ENCODE measurements at places on chromosomes 1 and 21. TPM values are rescaled to one million over a fixed set of nuclear protein-coding genes. Genes with fewer than 3 reads are reported as not detected.

Gene OR2W3
- total RNA-seq = not detected

Gene AIRE
- total RNA-seq = not detected

Gene LIN28A
- 1.2 TPM for total RNA-seq

Gene PROX1
- 2.3 TPM for total RNA-seq

Gene ADGRL2
- total RNA-seq = 125 TPM

Gene CTH
- total RNA-seq = 6.6 TPM

Gene FCRL6
- 2.9 TPM for total RNA-seq

Gene GPR137B
- 28.0 TPM for total RNA-seq

Gene MAP3K21
- total RNA-seq = 9.0 TPM

Gene NEXN
- total RNA-seq = 41.3 TPM

Gene LDLRAD1
- 6.3 TPM for total RNA-seq

Gene OR2G6
- not detected for total RNA-seq

Gene RGS8
- 0.20 TPM for total RNA-seq

Gene DNAI4
- total RNA-seq = 17.4 TPM

Gene FYB2
- 43.2 TPM for total RNA-seq

Gene ASPM
- total RNA-seq = 1.2 TPM

Gene FNDC5
- not detected for total RNA-seq

Gene OR2T35
- not detected for total RNA-seq

Gene FMO3
- total RNA-seq = 12.6 TPM

Gene IFFO2
- total RNA-seq = 9.4 TPM

Gene ZNF691
- total RNA-seq = 15.3 TPM

Gene LENEP
- not detected for total RNA-seq

Gene TSPAN2
- 1.7 TPM for total RNA-seq

Gene TFF2
- not detected for total RNA-seq

Gene ATP1A4
- not detected for total RNA-seq

Gene NDUFS5
- total RNA-seq = 108 TPM

Gene SYCP1
- not detected for total RNA-seq

Gene CNIH4
- total RNA-seq = 86.6 TPM

Gene FCGR3B
- 11.3 TPM for total RNA-seq

Data from upper lobe of left lung (tissue), 6 donors.